ENCODE measurements at places on chromosomes 13 and 19. TPM values are rescaled to one million over a fixed set of nuclear protein-coding genes. Genes with fewer than 3 reads are reported as not detected.

Gene SYNE4
- total RNA-seq = 0.67 TPM

DNA sequence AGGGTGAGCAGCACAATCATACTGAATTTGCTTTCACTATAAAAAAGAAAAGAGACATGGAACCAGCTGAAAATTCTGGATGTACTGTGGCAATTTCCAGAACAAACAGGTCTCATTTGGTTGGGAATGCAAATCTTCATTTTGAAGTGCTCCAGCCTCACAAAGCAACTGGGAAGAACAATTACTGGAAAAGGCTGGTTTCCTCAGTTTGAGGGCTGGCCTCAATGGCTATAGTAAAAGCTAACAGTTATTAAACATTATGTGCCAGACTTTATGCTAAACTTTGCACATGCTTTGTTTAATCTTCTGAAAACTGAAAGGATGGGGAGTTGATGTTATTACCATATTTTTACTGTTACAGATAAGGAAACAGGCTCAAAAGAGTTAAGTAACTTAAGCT, 3.0 kb downstream of the OBI1 start:
- no peak for DNase-seq

GRCh38 chr13:90201202-90201601, 1146.3 kb upstream of the MIR17HG start:
- no peak for DNase-seq

DNA sequence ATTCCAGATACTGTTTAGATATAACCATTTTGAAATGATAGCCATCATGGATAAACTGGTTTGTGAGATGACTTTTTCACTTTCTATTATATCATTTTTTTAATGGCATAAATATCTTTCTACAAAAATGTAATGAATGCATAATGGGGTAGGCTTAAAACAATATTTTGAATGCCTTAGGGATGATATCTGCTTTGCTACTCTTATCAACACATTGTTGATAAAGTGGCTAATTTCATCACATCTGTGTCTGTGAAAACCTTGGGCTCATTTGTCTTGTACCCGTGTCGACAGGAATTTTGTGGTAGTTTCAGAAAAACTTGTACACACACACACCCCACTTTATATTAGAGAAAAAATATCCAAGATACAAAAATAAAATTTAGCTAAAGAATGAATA, 44.1 kb downstream of the SLITRK6 start:
- no peak for DNase-seq

DNA sequence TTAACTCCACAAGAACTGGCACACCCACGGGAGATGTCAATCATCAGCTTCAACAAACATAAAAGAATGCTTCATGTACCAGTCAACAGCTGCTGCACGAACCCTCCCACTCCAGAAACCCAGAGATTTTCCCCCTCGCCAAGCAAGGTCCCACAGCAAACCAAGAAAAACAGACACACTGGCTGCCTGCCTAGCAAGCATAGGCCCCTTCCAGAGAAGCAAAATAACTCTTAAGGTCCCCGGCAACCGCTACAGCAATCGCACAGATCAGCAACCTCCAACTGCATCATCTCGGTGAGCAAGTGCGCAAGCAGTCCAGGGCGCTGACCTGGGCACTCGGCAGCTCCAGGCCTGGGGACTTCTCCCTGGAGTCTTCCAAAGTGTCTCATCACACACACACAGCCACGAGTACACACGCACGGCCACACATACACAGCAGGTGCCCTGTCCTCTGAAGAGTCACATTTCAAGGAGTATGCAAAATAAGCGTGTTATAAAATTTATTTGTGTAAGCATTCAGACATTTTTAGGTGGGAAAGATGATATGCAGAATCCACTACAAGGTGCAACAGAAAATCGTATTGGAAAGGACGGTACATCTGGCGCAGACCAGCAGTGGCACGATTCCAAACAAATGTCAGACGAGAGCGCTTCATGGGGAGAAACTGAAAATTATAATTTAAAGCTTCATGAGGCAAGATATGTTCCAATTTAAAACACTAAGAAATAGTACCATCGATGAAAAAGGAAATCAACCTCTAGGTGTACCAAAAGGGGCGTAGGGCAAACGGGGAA, 125.0 kb downstream of the STK24 start:
- peak; percentile 80 for DNase-seq

- no peak for DNase-seq
These were observed 567 bp downstream of the ALKBH6 start for GRCh38 chr19:36013280-36014011.

DNA sequence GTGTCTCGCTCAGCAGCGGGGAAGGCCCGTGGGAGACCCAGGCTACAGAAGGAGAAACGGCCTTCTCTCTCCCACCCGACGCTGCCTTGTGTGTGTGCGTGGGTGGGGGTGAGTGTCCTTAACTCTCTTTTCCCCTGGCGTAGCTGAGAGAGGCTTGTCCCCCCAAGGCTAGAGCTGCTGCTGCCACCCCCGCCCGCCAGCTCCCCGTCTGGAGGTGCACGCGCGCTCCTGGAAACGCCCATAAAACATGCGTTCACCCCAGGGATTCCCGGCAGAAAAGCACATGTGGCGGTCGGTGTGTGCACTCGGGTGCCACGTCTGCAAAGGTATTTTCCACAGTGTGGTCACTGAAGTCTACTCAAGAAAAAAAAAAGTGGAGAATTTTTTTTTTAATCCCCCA, 36.1 kb downstream of the GADD45B start:
- DNase-seq = no peak

- DNase-seq = peak; percentile 10
These were observed 33.2 kb downstream of the CHST8 start for GRCh38 chr19:33654840-33655508.

GRCh38 chr19:30227661-30228112, 144.5 kb upstream of the ZNF536 start:
- peak; percentile 82 for DNase-seq
